ENCODE measurements at places on chromosomes 12 and 14.
A peak's percentile ranks its signal among the peaks of the same experiment; 100 is the strongest.

- DNase-seq = no peak
These were observed 709.3 kb downstream of the RPS29 start for GRCh38 chr14:48876806-48877340.

DNA sequence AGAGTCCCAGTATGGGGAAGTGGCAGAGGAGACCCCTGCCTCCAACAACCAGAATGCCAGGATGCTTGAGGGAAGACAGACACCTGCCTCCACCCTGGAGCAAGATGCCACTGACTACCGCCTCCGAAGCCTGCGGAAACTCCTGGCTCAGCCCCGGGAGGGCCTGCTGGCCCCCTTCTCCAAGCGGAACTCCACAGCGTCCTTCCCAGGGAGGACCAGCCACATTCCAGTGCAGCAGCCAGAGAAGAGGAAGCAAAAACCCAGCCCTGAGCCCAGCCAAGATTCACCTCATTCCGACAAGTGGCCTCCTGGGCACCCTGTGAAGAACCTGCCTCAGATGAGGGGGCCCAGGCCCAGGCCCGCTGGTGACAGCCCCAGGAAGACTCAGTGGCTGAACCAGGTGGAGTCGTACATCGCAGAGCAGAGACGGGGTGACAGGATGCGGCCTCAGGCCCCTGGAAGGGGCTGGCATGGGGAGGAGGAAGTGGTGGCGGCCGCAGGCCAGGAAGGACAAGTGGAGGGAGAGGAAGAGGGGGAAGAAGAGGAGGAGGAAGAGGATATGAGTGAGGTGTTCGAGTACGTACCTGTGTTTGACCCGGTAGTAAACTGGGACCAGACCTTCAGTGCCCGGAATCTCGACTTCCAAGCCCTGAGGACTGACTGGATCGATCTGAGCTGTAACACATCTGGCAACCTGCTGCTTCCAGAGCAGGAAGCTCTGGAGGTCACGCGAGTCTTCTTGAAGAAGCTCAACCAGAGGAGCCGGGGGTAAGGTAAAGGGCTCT, 93.7 kb downstream of the B4GALNT3 start:
- peak; percentile 40 for DNase-seq

DNA sequence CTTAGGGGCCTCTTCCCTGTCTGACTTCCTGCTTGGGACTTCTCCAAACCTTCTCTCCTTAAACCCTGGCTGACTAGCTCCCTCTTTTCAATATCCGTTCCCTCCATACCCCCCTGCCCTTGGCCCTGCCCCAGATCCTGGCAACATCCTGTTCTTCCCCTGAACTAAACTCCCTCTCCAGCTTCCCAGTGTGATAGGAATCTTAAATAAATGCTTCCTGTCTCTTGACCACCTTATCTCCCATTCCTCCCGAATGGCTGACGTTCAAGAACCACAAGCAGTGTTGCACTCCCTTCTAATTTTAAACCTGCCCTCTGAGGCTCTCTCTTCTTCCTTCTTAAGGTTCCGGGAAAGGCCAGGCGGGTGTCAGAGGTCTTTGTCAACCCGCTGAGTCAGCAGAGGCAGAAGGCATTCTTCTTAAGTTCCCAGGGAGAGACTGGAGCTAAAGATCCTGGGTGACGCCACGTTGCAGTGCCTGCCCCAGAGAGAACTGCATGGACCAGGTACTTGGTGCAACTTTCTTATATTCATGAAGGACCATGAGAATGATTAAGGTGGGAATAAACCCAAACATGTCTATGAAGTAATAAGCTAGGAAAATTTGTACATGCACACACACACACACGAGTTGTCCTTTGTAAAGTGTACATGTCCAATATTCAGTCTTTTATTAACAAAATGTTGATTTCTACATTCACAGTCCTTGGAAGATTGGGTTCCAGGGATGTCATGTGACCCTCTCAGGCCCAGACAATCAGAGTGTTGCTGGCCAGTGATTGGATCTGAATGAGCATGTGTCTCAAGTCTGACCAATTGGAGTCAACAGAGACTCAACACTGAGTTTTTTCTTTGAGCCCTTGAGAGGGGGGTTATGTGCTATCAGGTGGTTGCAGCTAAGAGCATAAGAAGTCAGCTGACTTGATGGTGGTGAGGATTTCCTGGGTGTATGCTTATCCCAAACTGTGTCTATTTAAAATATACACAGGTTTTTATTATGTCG, 420.2 kb upstream of the TBX3 start:
- DNase-seq = no peak

DNA sequence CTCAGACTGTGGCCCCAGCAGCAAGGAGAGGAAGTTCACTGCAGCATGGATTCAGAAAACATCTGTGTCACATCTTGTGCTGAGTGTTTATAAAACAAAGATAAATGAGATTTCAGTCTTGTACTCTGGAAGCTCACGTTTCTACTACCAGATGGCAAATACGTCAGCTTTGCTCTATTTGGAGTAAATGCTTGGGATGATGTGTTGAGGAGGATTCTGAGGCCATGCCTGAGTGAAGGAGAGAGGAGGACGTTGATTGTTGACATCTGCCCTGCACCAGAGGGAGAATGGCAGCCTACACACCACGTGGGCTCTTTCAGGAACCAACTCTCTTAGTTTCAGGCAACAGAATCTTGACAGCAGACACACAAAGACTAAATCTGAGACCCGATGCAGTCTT, 188.9 kb downstream of the TMEM132C start:
- DNase-seq = no peak
